ENCODE measurements at places on chromosomes 3 and 15.

- DNase-seq = no peak
Observed at GRCh38 chr3:167469381-167469780, 4.5 kb downstream of the SERPINI2 start.

DNA sequence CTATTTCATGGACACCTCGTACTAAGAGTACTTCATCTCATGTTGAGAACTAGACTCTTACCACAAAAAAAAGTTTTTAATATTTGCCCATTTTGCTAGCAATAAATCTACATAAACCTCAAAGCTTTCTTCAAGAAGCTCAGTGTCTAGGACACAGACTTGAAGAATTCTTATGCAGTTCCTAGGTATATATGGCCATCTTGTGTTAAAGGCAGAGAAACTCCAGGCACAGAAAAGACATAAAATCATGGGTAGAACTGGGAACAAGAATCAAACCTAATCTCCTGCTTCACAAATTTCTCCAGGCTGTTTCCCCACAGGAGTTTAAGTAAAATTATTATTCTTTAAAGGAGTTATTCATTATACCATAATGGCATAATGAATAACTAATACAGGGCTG lies 4.4 kb downstream of the MBD4 start:
- no peak for DNase-seq

GRCh38 chr15:90603893-90604292 lies 74.2 kb downstream of the CRTC3 start:
- no peak for DNase-seq

DNA sequence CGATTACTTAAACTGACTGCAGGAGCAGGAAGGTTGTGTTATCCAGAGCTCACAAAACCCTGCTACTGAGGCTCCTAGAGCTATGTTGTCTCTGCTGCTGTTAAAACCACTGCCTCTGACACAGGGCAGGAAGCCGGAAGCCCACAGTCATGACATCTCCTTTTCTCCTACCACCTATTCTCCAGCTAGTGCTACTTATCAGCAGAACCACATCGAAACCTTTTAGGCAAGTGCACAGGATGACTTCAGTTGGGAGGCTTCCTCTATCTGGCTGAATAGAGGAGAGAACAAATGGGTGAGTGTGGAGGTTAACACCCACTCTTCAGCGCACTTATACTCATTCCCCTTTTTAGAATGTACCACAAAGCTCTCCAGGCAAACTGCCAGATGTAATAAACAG lies 638.0 kb downstream of the OTOL1 start:
- DNase-seq = no peak

DNA sequence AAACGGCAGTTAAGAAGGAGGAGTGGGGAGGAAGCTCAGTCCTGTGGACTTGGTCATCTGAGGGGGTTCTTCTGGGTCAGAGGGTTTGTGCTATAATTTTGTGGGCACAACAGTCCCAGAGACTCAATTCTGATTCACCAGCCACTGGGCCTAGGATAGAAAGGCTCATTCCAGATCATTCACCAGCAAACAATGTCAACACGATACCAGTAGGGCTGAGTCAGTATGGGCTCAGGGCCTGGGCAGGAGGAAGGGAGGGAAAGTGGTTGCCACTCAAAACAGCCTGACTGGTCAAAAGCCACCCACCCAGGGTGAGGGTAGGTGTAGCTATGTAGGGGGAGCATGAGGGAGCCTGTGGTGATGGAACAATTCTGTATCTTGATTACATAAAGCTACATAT lies 86.9 kb upstream of the MEX3B start:
- DNase-seq = no peak

- DNase-seq = no peak
Observed at GRCh38 chr3:167120828-167121227, 259.3 kb downstream of the ZBBX start.

DNA sequence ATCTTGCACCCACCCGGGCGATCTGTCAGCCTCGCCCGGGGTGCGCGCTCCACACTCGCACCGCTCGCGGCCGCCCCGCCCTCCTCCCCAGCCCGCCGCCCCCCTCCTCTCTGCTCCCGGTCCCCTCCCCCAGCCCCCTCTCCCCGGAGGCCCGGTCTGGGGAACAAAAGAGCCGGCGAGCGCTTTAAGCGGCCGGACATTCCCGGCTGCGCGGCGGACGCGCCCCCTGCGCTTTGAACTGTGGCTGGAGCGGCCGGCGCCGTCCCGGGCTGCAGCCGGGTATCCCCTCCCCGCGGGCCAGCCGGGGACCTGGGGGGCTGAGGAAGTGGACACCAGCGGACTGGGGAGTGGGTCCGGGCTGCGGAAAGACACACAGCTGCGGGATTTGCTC lies at the start of gene IGDCC3:
TSS of gene IGDCC3 (minus strand) at position 27 of the 391 bp plus-strand sequence. CDS start 214 bp downstream, outside the sequence.
- no peak for DNase-seq

- DNase-seq = no peak
Observed at GRCh38 chr15:71313806-71314205, 198.5 kb downstream of the THSD4 start.

- DNase-seq = no peak
Observed at GRCh38 chr3:62065985-62066693, 307.2 kb downstream of the FEZF2 start.

GRCh38 chr3:44060164-44060563 lies 181.5 kb upstream of the TOPAZ1 start:
- DNase-seq = no peak

- DNase-seq = no peak
Observed at GRCh38 chr15:90883976-90884718, at the start of gene FES. TSS of gene FES (plus strand) at chr15:90884504. CDS start at chr15:90885046, 542 bp downstream.

GRCh38 chr15:48925714-48926223 lies 38.0 kb downstream of the SHC4 start:
- DNase-seq = no peak

- no peak for DNase-seq
Observed at GRCh38 chr3:160982491-160982890, 122.7 kb downstream of the B3GALNT1 start.

- DNase-seq = no peak
Observed at GRCh38 chr15:28998511-28998910, 112.7 kb downstream of the APBA2 start.

- no peak for DNase-seq
Observed at GRCh38 chr15:23420806-23421575, 26.1 kb downstream of the GOLGA6L2 start.

GRCh38 chr15:69664572-69665571 lies 212.3 kb downstream of the RPLP1 start:
- DNase-seq = peak; percentile 36

GRCh38 chr3:90184861-90185260 lies 1077.4 kb downstream of the EPHA3 start:
- DNase-seq = no peak

- DNase-seq = peak; percentile 16
Observed at GRCh38 chr15:76339305-76340197, 3.0 kb downstream of the ISL2 start.

- peak; percentile 85 for DNase-seq
Observed at GRCh38 chr3:183298701-183299153, 45.7 kb downstream of the B3GNT5 start.

GRCh38 chr3:185046164-185046515 lies 106.7 kb downstream of the C3orf70 start:
- DNase-seq = no peak

GRCh38 chr3:154786724-154787123 lies 293.4 kb upstream of the MME start:
- DNase-seq = no peak

- DNase-seq = no peak
Observed at GRCh38 chr3:10945683-10946287, 46.8 kb upstream of the SLC6A1 start.

DNA sequence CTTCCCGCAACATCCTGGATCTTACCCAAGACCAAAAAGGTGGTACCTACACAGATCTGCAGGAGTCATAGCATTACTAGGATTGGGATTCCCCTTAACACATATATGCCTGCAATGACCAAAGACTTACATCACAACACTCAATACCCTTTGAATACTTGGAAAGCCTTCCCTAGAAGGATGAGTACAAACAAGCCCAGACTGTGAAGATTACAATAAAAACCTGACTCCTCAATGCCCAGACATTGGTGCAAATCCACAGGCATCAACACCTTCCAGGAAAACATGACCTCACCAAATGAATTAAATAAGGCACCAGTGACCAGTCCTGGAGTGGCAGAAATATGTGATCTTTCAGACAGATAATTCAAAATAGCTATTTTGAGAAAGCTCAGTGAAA lies 326.8 kb downstream of the TBL1XR1 start:
- DNase-seq = no peak

GRCh38 chr3:61947456-61947855 lies 386.1 kb downstream of the PTPRG start:
- no peak for DNase-seq

- DNase-seq = no peak
Observed at GRCh38 chr3:159458010-159458409, 530.6 kb upstream of the IL12A start.

DNA sequence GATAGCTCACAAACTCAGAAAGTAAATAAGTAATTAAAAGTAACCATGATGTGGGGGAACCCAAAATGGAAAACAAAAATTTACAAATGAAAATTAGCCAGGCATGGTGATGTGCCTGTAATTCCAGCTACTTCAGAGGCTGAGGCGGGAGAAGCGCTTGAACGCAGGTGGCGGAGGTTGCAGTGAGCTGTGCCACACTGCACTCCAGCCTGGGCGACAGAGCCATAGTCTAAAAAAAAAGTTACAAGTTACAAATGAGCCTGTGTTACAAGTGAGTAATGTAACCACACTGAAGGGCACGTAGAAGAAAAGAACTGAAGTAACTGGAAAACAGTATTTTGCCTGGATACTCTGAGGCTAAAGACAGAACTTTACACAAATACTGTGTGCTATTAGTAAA lies 11.3 kb downstream of the EXOSC7 start:
- no peak for DNase-seq

GRCh38 chr15:93018574-93018973 lies 70.4 kb downstream of the RGMA start:
- no peak for DNase-seq

GRCh38 chr15:101642361-101642760 lies 9.8 kb downstream of the TM2D3 start:
- no peak for DNase-seq

DNA sequence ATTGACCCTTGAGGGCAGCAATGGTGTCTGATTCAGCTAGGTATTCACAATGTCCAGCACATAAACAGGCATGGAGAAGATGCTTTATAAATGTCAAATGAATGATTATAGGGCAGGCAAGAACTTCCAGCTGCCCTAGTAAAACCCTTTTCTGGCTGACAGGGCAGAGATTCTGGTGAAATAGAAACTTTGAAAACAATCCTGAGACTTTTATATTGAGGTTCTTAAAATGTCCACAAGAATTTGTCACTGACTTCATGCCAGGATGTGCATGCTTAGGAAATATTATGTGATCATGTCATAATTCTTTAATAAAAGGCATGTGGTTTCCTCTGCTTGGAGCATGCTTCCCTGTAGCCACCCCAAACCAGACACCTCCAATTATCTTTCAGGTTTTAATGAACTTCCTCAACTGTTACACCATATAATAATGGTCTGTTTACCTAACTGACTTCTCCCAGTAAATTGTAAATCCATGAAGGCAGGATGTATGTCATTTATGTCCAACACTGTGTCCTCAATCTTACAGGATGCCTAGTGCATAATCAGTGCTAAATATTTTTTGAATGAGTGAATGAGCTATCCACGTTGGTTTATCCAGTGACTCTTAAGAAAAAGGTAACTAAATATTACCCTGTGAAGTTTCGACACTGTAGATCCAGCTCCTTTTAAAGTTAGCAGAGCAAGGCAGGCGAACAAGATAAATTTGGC lies 43.4 kb upstream of the CLRN1 start:
- no peak for DNase-seq
